Left ventricle myocardium superior (tissue), 1 donor: ENCODE measurements at places on chromosomes 2 and 18.
A peak's percentile ranks its signal among the peaks of the same experiment; 100 is the strongest.

GRCh38 chr18:68340606-68341005 lies 374.3 kb downstream of the TMX3 start:
- DNase-seq: no peak

GRCh38 chr2:240189686-240190085 lies 49.2 kb upstream of the OTOS start:
- DNase-seq: peak; percentile 4

GRCh38 chr18:27750014-27750413 lies 426.9 kb downstream of the CDH2 start:
- no peak for DNase-seq

DNA sequence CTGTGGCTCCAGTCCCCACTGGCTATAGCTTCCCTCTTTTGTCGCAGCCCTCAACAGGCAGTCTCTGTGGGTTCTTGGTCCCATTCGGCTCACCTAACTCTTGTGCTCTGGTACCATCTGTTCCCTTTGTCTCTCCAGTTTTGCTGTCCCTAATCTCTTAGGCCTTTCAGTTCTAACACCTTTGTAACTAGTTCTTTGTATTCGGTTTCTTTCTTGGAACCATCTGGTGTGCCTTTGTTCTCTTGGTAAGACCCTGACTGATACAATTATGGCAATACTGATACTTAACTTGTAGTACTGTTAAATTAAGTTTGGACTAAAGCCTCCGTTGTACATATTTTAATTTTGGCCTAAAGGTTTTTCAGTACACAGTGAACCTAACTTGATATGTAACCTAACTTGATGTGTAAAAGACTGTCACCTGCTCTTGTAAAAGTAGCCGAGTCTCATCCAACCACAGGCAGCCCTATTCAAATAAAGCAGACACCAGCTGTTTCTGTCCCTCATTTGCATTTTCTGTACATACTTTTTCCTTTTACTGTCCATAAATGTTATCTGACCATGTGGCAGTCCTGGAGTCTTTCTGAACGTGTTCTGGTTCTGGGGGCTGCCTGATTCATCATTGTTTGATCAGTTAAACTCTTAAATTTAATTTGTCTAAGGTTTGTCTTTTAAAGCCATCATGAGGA lies 4.8 kb upstream of the MRPL44 start:
- no peak for DNase-seq

GRCh38 chr2:104865096-104865470 lies 11.2 kb downstream of the POU3F3 start:
- no peak for DNase-seq

DNA sequence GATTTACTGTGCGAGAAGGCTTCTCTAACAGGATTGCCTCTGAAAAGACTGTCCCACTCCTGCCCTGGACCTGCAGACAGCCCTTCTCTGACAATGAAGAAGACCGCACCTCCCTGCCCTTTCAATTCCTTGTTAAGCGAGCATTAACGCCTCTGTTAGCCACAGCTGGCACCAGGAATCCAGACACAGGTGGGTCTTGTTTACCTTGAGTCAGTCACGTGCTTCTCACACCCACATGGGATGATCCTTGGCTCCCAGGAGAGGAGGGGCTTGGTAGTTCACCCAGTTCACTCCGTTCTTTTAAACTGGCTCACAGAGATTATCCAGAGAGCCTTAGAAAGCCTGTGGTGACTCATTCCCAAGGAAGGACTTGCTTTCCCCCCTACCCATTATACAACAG lies 410.5 kb upstream of the MEIS1 start:
- DNase-seq: no peak

- DNase-seq: no peak
Measured at GRCh38 chr2:219698748-219699439, 71.5 kb downstream of the SLC4A3 start.
